ENCODE measurements at places on chromosomes 6 and 20.

DNA sequence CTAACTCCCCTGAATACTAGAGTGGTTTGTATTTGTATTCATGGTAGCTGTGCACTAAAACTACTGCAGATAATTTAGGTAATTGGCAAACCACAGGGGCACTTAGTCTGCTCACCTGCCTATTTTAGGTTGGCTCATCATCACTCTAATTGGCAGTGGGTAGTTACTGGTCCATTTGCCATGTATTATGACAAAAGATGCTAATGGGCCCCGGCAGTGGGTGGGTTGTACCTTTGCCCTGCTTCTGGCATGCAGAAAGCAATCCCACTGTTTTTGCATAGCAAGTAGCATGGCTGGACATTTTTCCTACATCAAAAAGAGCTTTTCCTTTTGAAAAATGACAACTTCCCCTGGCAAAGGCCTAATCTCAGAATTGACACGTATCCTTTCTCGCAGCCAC lies 741.4 kb upstream of the MAP3K7 start:
- no peak for DNase-seq

DNA sequence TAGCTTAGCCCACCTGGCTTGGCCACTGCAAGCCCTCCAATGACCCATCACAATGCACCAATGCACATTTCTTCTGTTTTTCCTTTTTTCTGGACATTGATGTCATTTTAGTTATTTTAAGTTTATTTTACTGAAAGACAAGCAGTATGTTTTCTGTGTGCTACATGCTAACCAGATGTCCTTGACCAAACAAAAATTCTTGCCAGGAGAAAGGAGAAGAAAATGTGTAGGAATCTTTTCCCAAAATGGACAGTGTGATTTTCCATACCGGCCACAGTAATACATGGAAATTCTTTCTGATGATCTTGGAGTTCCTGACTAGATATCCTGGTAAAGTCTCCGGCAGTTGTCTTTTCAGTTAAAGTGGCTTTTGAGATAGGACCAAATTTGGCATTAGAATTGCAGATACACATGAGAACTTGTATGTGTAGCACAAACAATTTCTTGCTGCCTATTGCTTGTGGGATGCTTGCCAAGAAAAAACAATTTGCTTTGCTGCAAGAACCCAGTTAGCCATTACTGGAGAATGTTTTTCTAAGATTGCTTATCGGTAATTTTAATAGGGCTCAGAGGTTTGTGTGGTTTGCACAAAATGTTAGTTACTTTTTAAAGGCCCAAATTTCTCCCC lies 696.5 kb upstream of the CITED2 start:
- DNase-seq: no peak

DNA sequence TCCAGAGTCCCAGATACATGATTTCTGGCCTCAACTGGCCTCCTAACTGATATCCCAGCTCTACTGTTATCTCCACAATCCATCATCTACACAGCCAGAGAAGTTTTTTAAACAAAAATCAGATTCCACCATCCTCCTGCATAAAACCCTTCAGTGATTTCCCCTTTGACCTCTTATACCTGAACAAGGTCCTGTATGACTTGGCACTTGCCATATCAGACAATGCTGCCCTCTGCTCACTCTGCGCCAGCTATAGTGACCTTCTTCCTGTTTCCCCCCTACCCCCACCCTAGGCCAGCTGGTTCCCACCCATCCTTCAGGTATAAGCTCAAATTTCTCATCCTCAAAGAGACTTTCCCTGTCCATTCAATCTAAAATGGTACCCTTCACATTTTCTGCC lies 322.2 kb downstream of the PKHD1 start:
- DNase-seq: no peak

DNA sequence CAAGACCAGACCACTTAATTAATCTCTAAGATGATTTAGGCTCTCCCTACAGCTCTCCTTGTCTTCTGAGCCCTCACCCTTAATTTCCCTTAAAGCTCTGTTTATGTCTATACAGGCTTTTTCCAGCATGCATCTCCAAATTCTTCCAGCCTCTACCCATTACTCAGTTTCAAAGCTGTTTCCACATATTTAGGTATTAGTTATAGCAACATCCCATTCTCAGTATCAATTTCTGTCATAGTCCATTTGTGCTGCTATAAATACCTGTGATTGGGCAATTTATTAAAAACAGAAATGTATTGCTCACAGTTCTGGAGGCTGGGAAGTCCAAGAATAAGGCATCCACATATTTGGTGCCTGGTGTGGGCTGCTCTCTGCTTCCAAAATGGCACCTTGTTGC lies 2.3 kb upstream of the SERPINB1 start:
- DNase-seq: no peak

GRCh38 chr20:63024573-63025392 lies 18.0 kb upstream of the BHLHE23 start:
- no peak for DNase-seq
